ENCODE measurements at places on chromosomes 6 and 20. TPM values are rescaled to one million over a fixed set of nuclear protein-coding genes. Genes with fewer than 3 reads are reported as not detected.

The C20orf144 gene
- not detected for total RNA-seq

The BTNL2 gene
- total RNA-seq: not detected

- H3K4me1 ChIP-seq: peaks cover 39% of the 10 kb centered on the region
- H3K27me3 ChIP-seq: no peaks in the 10 kb centered on the region
- peak; percentile 98 for DNase-seq
- H3K27ac ChIP-seq: peak within 1 kb of the TSS; percentile 93
- peaks cover 28% of the 10 kb centered on the region for H3K36me3 ChIP-seq
Observed at GRCh38 chr20:59032023-59032712, at the start of gene ATP5F1E. Gene ATP5F1E, minus strand, starts transcription at chr20:59032335. Its CDS starts 84 bp downstream, at chr20:59032251.

GRCh38 chr6:138592749-138593123, 93.4 kb upstream of the NHSL1 start:
- no peak for DNase-seq
- peak overlapping the region; percentile 25 for H3K4me3 ChIP-seq
- H3K27ac ChIP-seq: peak overlapping the region; percentile 60
- peaks cover 41% of the 10 kb centered on the region for H3K4me1 ChIP-seq

DNA sequence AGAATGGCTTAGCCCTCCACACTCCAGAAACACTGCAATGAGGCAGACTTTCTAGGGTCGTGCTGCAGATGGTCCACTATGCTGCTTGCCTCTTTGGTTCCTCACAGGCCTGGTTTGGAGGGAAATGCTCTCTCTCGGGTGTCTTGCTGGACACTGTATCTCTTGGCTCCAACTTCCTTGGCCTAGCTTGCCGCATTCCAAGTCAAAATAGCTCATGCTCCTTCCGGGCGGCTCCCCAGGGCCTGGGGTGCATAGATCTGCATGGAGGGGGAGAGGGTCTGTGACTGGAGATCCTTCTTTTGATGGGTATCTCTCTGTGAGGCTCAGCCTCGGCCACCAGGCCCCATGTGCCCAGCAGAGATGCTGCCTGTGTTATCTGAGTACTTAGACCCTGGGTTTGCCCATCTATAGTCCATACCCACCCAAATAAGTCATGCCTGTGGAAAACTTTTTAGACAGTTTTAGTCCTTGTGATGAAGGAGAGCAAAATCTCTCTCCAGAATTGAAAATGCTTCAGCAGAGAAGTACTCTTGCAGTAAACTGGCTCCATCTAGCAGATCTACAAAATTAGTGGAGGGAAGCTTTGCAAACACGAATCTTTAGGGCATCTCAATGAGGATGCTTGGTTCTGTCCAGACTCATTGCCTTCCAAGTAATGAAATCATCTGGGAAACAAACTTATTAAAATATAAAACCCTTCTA, 264.1 kb upstream of the RIN2 start:
- H3K4me3 ChIP-seq: no peak overlapping the region
- H3K27ac ChIP-seq: no peak overlapping the region
- no peaks in the 10 kb centered on the region for H3K36me3 ChIP-seq
- no peak for DNase-seq

The TAF4 gene
- 18.1 TPM for total RNA-seq

The SLC17A2 gene
- not detected for total RNA-seq

DNA sequence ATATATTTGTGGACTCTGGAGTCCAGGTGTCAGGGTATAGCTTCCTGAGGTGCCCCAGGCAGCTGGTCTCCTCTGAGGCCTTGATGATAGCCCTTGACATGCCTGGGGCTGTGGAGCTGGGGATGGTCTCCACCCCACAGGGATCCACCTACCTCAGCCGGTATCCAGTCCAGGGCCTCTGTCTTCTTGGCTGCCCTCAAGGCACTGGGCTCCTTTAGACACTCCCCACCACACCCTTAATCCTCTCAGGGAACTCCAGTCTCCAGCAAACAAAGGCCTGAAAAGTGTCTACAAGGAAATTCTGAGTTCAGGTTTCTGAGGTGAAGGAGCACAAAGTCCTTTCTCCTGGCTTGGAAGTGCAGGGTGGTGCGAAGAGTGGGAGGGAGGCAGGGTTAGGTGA, 44.6 kb upstream of the DDR1 start:
- H3K36me3 ChIP-seq: no peaks in the 10 kb centered on the region
- no peak overlapping the region for H3K4me3 ChIP-seq
- peaks cover 50% of the 10 kb centered on the region for H3K4me1 ChIP-seq
- no peak overlapping the region for H3K27ac ChIP-seq

- no peak overlapping the region for H3K4me3 ChIP-seq
- DNase-seq: no peak
- H3K27me3 ChIP-seq: no peaks in the 10 kb centered on the region
- no peaks in the 10 kb centered on the region for H3K4me1 ChIP-seq
Observed at GRCh38 chr6:10297832-10298231, 117.0 kb downstream of the TFAP2A start.

The CCDC170 gene
- total RNA-seq: 1.5 TPM

GRCh38 chr6:81130969-81131368, 621.5 kb downstream of the TENT5A start:
- H3K4me1 ChIP-seq: no peaks in the 10 kb centered on the region
- DNase-seq: no peak
- no peak overlapping the region for H3K27ac ChIP-seq
- H3K27me3 ChIP-seq: no peaks in the 10 kb centered on the region
- H3K4me3 ChIP-seq: no peak overlapping the region

The IL20RA gene
- 1.6 TPM for total RNA-seq

DNA sequence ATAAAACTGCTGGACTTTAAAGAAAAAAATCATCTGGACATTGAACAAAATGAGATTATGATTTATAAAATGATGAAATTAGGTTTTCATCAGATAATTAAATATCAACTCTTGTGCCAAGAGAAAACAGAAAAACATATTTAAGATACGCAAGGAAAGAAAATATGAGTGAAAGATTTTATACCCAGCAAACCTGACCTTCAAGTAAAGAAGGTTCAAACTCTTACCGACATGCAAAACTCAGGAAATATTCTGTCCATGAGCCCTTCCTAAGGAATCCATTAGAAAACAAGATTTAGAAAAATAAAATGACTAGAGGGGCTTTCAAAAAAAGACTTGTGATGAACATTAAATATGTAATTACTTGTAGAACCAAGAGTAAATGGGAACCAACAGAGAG, 257.2 kb upstream of the ARID1B start:
- no peaks in the 10 kb centered on the region for H3K4me1 ChIP-seq
- H3K4me3 ChIP-seq: no peak overlapping the region
- H3K36me3 ChIP-seq: no peaks in the 10 kb centered on the region
- DNase-seq: no peak
- no peaks in the 10 kb centered on the region for H3K27me3 ChIP-seq

- no peak overlapping the region for H3K27ac ChIP-seq
- DNase-seq: peak; percentile 68
- no peaks in the 10 kb centered on the region for H3K4me1 ChIP-seq
- H3K36me3 ChIP-seq: no peaks in the 10 kb centered on the region
Observed at GRCh38 chr6:169395080-169395805, 141.6 kb upstream of the THBS2 start.

GRCh38 chr6:154874773-154875592, 120.1 kb upstream of the TIAM2 start:
- H3K27me3 ChIP-seq: no peaks in the 10 kb centered on the region
- no peak overlapping the region for H3K27ac ChIP-seq
- DNase-seq: no peak
- no peaks in the 10 kb centered on the region for H3K36me3 ChIP-seq
- no peak overlapping the region for H3K4me3 ChIP-seq

The RIPOR2 gene
- 2.6 TPM for total RNA-seq

The MEI4 gene
- total RNA-seq: 0.17 TPM

DNA sequence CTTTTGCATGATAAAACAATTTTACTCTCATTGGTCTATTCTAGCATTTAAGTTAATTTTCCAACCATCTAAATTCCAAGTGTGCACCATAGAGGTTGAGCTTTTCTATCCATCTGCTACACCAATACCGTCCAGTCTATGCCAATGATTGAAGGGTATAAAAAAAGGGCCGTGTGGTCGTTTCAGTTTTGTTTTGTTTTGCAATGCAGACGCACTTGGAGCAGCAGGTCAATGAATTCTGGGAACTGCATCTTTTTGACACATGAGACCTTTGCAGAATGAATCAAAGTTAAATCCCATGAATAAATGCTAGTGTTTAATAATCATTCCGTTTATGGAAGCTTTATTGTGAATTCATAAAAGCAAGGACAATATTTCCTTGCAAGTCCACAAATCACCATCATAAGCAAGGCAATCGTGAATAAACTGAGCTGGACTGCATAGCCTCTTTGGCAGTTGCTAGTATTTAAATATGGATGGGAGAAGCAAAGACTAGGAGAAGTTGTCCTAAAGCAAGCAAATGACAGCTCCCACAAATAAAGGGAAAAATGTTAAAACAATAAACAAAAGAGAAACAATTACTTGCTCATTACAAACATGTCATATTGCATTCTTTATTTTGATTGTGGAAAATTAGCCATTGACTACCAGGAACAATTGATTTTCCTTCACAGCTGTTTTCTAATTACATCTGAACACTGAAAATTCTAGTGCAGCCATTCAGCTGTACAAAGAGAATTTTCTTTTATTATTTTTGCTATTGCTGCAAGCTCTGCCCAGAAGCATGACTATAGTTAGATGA, 649.7 kb upstream of the GJE1 start:
- peaks cover 7% of the 10 kb centered on the region for H3K4me1 ChIP-seq
- no peak for DNase-seq
- H3K4me3 ChIP-seq: peak overlapping the region; percentile 34
- no peaks in the 10 kb centered on the region for H3K27me3 ChIP-seq
- H3K27ac ChIP-seq: no peak overlapping the region
